ENCODE measurements at places on chromosomes 16 and 17. TPM values are rescaled to one million over a fixed set of nuclear protein-coding genes. Genes with fewer than 3 reads are reported as not detected.

DNA sequence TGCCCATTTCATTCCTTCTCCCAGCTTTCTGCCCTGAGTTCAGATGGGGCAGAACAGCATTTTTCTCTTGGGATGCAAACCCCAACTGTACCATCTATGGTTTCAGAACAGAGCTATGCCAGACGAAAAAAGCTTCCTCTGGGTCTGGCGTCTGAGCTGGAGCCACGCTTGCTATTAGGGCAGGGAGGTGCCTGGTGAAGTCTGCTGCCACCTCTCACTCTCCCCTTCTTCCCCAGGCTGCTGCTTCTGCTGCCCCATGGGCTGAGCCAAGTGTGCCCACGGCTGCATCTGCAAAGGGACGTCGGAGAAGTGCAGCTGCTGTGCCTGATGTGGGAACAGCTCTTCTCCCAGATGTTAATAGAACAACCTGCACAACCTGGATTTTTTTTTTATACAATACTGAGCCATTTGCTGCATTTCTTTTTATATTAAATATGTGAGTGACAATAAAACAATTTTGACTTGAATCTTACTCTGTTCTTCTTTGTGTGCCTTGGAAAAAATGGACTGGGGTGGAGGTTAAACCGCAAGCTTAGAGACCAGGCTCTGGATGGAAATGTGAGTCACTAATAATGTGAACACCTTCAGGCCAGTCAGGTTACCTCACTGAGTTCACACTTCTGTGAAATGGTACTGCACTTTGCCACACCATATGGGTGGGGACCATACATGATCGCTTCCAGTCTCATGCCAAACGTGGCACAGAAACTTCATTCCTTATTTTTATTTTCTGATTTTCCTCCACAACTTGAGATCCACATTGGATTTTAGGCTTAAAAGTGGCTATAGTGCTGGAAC lies 1.7 kb upstream of the MT1A start:
- no peak for DNase-seq

DNA sequence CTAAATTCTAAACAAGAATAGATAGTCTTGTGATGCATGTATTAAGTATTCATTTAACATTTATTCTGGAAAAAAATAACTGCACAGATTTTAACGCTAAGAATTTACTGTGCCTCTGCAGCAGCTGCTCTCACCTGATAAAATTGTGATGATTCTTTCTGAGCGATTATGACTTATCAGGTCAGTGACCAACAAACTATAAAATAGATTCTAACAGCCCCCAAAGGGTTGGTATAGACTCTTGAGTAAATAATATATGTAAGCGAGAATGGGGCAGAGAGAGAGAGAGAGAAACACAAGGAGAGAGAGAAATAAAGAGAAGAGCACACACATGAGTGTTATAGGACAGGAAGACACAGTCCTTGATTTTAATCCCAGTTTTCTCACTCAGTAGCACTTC lies 144.4 kb downstream of the SNX11 start:
- no peak for DNase-seq

GRCh38 chr17:64390044-64390443 lies 616 bp downstream of the PECAM1 start:
- DNase-seq = no peak

- DNase-seq = no peak
Measured at GRCh38 chr17:17672453-17673368, 8.5 kb upstream of the RAI1 start.

DNA sequence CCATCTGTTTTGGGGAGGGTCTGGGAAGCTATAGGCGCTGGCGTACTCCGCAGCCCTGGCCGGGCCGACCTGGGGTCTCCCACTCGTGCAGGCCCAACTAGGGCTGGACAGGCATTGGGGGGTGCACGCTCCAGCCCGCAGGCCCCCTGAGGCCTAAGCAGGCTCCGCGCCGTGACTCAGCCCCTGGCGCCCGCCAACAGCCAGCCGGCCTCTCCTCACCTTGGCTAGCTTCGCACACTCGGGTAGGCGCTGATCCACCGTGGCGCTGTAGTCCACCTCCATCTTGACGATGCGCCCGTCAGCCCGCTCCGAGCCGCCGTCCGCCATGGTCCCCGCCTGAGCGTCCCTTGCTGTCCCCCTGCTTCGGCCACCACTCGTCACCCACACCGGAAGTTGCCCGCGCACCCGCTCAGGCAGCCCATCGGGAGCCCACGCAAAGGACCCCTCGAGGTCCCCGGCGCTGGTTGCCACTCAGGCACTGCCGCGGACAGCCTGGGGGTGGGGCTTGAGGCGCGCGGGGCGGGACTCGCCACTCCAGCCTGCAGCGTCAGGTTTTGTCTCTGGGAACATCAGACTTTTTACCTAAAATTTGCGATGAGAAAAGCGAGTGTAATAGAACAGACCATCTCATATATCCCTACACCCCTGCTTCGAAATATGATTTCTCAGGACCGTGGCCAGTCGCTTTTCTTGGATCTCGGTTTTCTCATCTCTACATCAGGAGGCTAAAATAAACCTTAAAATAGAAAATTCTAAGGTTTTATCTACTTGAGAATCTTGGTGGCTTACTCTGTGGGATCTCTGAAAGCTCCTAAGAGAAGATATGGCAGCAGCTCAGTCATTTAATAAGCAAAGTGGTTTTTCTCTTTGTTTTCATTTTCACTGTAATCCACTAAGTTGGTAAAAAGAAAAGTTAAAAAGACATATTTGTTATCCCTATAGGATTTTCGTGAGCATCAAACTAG lies at the start of gene PSMD12:
PSMD12 (minus strand) TSS at position 385 of the 965 bp plus-strand sequence; CDS start at position 327, 58 bp downstream.
- peak; percentile 91 for DNase-seq

DNA sequence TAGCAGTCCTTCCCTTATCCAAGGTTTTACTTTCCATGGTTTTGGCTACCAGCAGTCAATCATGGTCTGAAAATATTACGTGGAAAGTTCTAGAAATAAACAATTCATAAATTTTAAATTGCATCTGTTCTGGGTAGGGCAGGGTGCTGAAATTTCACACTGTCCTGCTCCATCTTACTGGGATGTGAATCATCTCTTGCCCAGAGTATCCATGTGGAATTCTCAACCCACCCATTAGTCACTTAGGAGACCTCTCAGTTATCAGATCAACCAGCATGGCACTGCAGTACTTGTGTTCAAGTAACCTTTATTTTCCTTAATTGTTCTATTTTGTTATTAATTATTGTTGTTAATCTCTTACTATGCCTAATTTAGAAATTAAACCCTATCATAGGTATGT lies 202.8 kb upstream of the CPHXL start:
- DNase-seq = no peak

GRCh38 chr17:80855948-80856862 lies 135.4 kb upstream of the CHMP6 start:
- no peak for DNase-seq

DNA sequence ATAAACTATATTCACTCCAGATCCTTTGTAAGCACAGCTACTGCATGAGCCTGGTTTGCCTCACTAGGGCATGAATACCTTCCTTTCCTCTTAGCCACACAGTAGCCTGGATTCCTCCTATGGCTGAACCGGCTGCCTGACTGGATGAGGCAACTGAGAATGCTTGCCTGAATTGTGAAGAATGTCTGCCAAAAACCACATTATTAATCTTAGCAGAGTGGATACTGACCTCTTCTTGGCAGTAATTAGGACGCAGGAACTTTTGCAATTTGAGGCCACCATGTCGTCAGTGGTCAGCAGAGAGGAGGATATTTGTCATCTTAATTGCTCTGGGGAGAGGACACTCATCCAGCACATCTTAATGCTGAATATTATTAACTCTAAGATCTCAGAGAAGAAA lies 651.8 kb upstream of the GOT2 start:
- peak; percentile 46 for DNase-seq

GRCh38 chr16:31088459-31089183 lies at the start of gene PRSS53:
TSS of gene PRSS53 (minus strand) at chr16:31088943. CDS start at chr16:31088809, 134 bp downstream.
- no peak for DNase-seq

- DNase-seq = no peak
Measured at GRCh38 chr16:24778671-24779070, 49.2 kb downstream of the TNRC6A start.

- DNase-seq = peak; percentile 86
Measured at GRCh38 chr17:50550661-50551432, 3.9 kb downstream of the SPATA20 start.

DNA sequence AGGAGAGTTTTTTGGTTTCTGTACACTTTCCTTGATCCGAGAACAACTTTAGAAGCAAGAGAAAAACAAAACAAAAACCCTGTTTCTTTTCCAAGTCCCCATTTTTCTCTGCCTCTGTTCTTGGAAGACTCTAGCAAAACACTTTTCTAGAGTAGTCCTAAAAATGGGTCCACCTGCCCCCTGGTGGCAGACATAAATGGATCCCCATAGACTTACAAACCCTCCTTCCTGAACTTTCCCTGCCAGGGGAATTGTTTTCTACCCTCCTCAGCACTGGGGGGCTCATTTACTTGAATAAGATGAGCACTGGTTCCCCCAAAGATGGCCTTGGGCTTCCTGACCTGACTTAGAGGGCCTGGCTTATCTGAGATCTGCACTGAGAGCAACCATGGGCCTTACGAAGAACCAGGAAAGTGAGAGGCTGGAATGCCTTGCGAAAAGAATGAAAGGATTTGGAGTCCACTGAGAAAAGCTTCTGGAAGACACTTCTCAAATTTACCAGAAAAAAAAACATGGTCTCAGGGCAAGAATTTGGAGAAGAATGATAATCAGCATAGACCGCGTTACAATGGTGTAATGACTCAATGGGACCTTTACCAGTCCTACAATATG lies 48.0 kb upstream of the CDYL2 start:
- DNase-seq = no peak

DNA sequence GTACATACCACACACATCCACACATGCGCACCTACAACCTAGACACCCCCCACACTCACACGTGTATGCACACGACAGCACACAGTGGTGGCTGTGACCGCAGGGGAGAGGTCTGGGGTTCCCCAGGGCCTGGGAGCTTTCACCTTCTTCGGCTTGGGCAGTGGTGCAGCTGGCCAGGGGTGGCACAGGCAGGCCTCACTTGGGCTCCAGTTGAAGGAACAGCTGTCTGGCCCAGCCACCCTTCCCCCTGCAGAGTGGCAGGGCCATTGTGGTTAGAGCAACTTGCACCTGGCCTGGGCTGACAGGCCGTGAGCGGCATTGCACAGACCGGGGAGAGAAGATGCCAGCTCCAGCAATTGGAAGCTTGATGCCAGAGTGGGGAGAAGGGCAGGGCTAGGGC lies 114.5 kb upstream of the GSE1 start:
- DNase-seq = no peak

DNA sequence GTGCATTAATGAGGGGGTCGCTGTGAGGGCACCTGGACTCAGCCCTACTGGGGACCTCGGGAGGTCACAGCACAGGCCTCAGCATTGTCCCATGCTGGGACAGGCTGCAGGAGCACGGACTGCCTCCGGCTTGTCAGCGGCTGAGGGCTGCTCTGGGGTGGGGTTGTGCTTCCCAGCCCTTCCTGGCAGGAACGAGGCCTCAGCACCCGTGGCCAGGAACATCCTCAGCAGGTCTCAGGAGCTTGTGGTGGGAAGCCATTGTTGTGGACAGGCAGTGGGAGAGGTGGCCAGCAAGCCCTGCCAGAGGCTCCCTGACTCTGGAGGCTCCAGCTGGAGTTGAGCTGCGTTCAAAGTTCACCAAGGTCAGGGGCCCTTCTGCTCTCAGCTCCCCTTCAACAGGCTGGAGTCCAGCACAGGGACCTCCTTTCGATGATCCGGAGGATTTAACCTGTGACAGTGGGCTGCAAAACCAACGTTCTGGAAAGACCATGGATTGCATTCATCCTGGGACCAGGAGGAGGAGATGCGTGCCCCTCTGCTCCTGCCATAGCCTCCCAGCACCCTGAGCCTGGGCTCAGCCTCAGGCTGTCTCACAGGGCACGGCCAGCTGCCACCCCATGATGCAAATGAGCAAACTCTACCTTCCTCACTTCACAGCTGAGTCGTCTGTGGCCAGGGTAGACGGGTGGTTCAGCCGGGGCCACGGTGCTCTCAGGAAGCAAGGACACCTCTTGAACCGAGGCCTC lies 32.6 kb downstream of the FOXL1 start:
- DNase-seq = no peak

Gene SLC13A5
- polyA plus RNA-seq = 3.3 TPM

Gene TOX3
- 32.5 TPM for polyA plus RNA-seq

Gene ETV4
- polyA plus RNA-seq = 43.6 TPM

Gene ARL5C
- polyA plus RNA-seq = 0.22 TPM

Gene CPNE7
- polyA plus RNA-seq = 4.0 TPM

Data from left kidney (tissue), 8 donors.